GM23248 (cell line): ENCODE measurements at places on chromosomes 2 and 18.

DNA sequence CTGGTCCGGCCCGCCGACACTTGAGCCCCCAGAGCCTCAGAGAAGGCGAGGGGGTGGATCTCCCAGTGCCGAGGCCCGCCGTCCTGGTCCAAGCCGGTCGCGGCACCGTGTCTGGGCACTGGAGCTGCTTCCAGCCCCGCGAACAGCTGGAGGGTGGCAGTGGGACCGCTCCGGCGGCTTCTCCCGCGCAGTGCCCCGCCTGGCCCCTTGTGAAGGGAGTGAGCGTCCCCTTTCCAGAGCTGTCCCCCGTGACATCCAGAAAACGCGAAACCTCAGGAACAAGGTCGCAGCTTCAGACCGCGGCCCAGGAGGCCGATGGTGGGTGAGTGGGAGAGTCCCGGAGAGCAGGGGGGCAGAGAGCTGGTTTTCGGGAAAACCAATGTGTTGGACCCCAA, 579 bp upstream of the EMX1 start:
- DNase-seq = no peak

- DNase-seq = no peak
These were observed 429.1 kb upstream of the PKDCC start for GRCh38 chr2:41618754-41619153.

DNA sequence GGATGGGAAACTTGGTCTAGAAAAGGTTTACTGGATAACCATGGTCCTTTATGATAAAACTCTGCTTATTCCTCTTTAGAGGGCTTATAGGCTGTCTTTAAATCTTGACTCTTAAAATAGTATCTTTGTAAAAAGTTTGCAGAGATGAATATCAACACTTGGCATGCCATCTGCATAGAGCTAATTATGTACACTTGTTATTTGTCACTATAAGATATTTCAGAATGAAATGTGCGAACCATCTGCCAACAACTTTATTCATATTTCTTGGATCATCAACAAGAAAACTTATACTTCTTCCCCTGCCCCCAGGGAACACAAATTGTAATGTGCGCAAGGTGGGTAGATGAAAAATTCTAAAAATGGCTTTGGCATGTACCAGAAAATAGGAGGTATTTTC, 653.0 kb upstream of the CHAC2 start:
- DNase-seq = no peak

GRCh38 chr2:98128556-98129109, 41.7 kb downstream of the VWA3B start:
- no peak for DNase-seq

GRCh38 chr18:33557706-33558105, 20.3 kb upstream of the ASXL3 start:
- DNase-seq = no peak

DNA sequence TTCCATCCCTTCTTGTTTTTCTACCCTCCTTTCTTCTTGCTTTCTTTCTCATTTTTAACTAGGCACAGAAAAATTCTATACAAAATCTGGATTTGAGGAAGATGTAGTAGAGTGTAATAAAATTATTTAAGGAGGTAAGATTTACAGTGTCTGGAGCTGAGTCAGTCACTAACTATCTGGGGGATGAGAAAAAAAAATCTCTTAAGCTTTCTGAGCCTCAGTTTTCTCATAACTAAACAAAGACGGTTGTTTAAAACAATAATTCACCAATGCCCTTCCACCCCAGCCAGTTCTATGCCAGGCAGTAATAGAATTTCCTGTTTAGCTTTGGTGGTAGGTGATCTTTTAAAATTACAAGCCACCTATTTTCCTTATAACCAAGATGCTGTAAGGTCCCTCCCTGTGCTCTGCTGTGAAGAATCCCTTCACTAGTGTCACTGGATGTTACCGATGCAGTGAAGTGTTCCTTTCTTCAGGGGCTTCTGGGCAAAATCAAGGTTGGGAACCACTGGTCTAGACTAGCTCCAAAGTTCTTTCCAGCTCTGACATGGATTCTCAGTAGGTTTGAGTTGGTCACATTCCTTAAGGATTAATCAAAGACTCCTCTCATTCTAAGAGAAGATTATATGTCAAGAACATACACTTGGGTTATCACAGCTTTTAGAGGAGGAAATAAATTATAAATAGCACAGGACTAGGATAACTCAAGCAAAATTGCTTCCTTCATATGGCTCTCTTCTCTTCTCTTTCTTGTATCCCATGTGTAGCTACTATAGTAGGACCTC, 289.0 kb downstream of the CDH2 start:
- DNase-seq = peak; percentile 12

GRCh38 chr2:33859811-33860461, 260.8 kb upstream of the FAM98A start:
- no peak for DNase-seq

- DNase-seq = no peak
These were observed 102.2 kb upstream of the TGFA start for GRCh38 chr2:70655786-70656185.

DNA sequence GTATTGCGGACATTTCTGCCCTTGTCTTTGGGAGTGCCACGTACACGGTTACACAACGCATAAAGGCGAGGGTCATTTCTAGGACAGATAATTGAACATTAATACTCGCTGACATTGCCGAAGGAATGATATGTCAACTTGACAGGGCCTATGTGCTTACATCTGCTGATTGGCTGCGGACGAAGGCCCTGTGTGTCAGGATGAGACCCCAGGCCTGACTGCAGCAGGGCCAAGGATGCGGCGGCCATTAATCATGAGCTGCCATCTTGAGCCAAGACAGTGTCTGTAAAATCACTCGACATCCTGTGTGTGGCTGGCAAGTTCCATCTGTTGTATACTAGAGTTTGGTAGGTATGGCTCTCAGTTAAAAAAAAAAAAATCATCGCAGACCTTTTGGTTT, 96.6 kb downstream of the MEIS1 start:
- no peak for DNase-seq
